ENCODE measurements at places on chromosomes 6 and 20.

DNA sequence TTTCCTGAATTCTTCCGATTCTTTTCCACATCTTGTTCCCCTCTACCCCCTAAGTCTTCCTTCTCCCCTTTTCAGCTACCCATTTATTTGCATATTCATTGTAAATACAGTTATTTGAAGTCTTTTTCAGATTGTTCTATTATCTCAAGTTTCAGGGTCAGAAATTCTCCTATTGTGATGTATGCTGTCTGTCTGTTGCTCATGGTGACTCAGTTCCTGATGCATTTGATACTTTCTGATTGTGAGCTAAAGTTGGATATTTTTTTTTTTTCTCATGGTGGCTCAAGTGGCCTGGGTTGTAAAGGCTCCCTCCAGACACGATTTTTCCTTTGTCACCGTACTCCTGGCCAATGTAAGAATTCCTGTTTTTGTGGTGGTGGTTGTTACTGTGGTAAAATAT, 4.9 kb upstream of the PI16 start:
- DNase-seq: peak; percentile 33

DNA sequence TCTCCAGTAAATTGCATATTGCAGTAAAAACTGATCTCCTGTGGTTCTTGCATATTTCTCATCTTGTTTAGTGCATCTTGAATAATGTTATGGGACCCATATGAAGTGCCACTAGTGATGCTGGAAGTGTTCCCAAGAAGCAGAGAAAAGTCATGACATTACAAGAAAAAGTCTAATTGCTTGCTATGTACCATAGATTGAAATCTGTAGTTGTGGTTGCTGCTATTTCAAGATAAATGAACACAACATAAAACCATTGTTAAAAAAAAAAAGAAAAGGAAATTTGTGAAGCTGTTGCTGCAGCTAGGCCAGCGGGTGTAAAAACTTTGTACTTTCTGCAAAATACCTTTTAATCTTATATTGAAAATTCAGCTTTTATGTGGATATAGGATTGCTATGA, 304.5 kb downstream of the PHF3 start:
- no peak for DNase-seq

DNA sequence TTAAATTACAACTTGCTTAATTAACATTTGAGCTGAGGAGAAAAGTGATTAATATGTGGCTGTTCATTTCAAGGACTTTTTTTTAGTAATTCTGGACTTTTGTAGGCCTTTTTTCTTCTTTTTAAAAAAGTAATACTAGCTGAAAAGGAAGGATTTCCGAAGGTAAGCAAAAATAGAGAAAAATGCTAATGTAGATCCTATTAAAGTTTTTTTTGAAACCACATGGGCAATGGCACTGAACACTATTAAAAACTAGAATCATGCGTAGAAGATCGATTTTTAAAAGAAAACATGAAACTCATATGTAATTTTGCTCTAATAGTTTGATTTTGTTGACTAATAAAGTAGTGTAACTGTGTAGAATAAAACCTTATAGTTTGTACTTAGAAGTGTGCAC, 2.4 kb downstream of the BAG2 start:
- DNase-seq: no peak

DNA sequence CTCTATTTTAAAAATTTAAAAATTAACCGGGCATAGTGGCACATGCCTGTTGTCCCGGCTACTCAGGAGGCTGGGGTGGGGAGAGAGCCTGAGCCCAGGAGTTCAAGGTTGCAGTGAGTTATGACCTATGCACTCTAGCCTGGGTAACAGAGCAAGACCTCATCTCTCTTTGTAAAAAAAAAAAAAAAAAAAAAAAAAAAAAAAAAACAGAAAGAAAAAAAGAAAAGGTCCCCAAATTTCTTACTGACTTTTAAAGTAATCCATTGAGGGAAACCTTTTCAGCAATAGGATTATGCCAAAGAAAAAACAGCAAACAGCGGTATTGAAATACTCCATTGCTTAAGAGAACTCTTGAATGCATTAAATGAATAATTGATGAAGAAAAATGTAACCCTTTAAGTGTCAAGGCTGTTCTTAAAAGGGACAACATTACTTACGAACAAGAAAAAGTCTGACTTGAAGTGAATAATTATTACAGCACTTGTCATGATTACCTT, 6.0 kb upstream of the DNAAF9 start:
- DNase-seq: no peak

GRCh38 chr6:33600761-33601160, 20.4 kb upstream of the ITPR3 start:
- DNase-seq: no peak

DNA sequence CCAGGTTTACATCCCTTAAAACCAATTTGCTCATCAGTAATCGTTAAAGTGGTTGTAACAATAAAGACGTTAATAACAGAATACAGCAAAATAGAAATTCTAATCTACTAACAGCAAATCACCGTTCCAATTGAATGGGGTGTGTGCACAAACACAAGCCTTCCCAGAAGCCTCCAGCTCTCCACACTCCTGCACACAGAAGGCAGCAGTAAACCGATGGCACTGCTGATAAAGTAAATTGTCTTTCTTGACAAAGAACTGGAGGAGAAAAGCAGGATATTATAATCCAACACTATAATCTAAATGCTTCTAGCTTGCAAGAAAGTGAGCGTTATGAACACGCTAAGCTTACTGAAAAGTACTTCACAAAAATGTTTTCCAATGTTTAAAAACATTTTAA, 7.0 kb downstream of the ZNF217 start:
- no peak for DNase-seq

- DNase-seq: peak; percentile 66
Observed at GRCh38 chr6:28944412-28944865, 20.7 kb upstream of the TRIM27 start.

DNA sequence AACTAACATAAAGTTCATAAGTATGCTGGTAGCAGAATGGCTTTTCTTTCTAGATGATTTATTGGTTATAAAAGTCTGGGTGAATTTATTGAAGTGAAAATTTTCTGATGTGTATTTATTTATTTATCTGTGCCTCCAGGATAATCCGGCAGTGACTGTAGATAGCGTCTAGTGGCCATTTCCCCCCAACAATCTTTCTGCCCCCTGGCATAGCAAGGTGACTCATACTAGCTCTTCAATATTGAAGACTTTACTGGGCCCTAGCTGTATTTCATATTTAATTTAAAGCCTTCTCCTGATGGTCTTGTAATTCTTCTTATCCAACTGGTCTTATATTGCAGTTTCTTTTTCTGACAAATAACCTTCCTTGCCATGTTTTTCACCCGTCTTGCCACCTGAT, 154.1 kb upstream of the SGK1 start:
- no peak for DNase-seq

DNA sequence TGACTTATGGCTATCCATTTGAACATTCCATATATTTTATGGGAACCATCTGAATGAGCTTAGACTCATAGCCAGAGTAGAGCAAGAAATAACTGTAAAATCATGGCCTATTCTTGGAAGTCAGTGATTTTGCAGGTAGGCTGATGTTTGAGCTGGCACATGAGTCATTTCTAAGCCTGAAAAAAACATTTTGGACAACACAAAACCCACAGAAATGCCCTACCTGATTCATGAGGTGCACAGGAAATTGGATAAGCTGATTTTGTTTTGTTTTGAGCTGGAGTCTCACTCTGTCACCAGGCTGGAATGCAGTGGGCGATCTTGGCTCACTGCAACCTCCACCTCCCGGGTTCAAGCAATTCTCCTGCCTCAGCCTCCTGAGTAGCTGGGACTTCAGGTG, 443.0 kb downstream of the PKHD1 start:
- peak; percentile 1 for DNase-seq

DNA sequence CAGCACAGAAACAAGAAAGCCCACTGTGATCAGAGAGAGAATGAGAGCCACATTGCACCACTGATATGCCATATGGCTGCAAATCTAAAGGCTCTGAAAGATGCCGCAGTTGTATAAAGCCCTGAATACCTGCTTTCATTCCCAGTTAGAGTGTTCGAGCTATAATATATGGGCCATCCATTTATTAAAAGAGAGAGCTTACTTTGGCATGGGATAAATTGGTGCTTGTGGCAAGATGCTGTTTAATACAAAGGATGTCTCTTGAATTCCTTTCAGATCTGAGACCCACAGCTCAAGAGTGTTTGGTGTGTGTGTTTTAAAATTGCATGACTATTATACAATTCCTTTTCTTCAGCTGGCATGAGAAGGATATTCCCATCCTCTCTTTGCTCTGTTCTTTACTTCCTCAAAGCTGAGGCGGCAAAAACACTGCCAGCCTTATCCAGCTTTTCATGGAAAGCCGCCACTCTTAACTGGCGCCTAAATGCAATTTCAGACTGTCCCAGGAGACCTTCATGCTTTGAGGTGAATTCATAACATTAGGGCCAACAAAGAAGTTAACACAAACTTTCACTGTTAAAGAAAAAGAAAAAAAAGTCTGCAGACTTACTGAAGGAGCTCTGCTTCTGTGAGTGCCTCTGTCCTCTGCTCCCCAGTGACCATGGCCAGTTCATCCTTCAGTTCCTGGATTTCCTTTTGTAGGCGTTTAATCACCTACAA, 147.6 kb downstream of the KIF6 start:
- DNase-seq: no peak

GRCh38 chr6:71254323-71254722, 34.3 kb upstream of the OGFRL1 start:
- DNase-seq: no peak

- DNase-seq: no peak
Observed at GRCh38 chr6:136566851-136567250, 16.6 kb upstream of the MAP7 start.

GRCh38 chr6:144857086-144857485, 572.0 kb downstream of the UTRN start:
- no peak for DNase-seq

- no peak for DNase-seq
Observed at GRCh38 chr6:18432619-18433018, 45.5 kb downstream of the RNF144B start.

- peak; percentile 76 for DNase-seq
Observed at GRCh38 chr20:54219751-54220426, 12.0 kb downstream of the PFDN4 start.

DNA sequence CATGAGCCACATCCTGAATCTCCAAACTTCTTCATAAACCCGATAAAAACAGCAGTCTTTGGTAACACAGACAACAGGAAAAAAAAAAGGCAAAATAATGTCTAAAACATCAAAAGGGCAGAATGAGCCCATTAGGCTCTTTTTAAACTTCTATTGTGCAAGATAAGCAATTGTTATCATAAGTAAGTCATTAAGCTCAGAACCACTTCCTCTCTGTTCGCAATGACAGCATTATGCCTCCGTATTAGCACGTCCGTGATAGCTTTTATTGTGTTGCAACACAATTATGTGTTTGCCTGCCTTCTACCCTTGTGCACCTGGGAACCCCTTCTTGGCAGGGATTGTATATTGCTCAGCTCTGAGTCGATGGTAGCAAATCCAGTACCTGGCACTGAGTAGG, 147.1 kb downstream of the LRFN2 start:
- no peak for DNase-seq

Measured in fibroblast of lung (primary cell).